Keratinocyte (primary cell): ENCODE measurements at places on chromosomes 16 and 17. TPM values are rescaled to one million over a fixed set of nuclear protein-coding genes. Genes with fewer than 3 reads are reported as not detected.
A peak's percentile ranks its signal among the peaks of the same experiment; 100 is the strongest.

DNA sequence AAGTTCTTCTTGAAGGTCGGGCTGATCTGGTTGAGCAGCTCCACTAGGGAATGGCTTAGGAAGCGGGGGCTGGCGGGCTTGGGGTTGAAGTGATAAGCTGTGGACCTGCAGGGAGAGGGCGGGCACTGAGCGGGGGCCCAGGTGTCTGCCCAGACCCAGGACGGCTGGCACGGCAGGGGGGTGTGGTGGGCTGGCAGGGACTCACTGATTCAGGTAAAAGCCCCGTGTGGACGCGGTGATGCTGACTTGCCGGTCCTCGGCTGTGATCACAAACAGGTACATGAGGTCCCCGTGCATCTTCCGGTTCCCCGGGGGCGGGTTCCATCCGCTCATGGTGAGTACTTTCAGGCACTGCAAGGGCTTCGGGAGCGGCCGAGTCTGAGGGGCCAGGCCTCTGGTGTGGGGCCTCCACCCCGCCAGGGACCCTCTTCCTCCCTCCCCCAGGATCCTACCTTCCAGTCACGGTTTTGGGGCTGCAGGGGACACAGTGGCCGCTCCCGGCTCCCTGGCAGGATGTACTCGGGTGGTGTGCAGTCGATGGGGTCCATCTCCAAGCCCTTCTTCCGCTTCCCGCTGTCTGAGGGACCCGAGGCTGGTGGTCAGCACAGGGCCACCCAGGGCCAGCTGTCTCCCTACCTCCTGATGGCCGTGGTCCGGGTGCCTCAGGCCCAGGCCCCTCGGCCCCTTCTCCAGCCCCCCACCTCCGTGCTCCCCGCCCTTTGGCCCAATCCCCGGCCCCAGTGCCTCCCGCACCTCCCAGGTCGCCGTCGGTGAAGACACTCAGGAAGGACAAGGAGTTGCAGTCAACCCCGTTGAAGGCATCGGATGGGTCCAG is 10.2 kb downstream of the CLUH start:
- no peaks in the 10 kb centered on the region for H3K4me1 ChIP-seq
- no peak for DNase-seq
- H3K36me3 ChIP-seq = peaks cover 32% of the 10 kb centered on the region

The CCDC92B gene
- polyA plus RNA-seq = 0.01 TPM in 1 of 3 replicates, not detected in the others

DNA sequence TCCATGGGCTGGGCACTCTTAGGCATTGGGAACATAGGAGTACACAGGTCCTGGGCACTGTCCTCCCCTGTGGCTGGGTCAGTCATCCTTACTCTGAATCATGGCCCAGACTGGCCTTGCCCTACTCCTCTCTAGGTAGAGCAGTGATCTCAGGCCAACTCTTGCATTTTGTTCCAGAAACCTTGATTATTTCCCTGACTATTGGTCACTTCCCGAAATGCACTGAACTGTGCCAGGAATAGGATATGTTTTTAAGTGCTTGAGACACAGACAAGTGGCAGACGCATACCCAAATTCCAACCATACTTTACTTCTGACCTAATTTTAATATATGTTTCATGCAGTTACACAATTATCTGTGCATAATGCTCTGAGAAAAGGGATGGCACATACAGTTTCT is 10.3 kb downstream of the KRABD2 start:
- no peaks in the 10 kb centered on the region for H3K4me1 ChIP-seq
- no peaks in the 10 kb centered on the region for H3K27me3 ChIP-seq
- H3K4me3 ChIP-seq = no peak overlapping the region
- DNase-seq = no peak

- no peak overlapping the region for H3K4me3 ChIP-seq
- H3K27me3 ChIP-seq = peaks cover 56% of the 10 kb centered on the region
- H3K4me1 ChIP-seq = peaks cover 11% of the 10 kb centered on the region
- no peaks in the 10 kb centered on the region for H3K36me3 ChIP-seq
- H3K27ac ChIP-seq = no peak overlapping the region
Measured at GRCh38 chr17:76137351-76138233, 3.5 kb downstream of the FOXJ1 start.

DNA sequence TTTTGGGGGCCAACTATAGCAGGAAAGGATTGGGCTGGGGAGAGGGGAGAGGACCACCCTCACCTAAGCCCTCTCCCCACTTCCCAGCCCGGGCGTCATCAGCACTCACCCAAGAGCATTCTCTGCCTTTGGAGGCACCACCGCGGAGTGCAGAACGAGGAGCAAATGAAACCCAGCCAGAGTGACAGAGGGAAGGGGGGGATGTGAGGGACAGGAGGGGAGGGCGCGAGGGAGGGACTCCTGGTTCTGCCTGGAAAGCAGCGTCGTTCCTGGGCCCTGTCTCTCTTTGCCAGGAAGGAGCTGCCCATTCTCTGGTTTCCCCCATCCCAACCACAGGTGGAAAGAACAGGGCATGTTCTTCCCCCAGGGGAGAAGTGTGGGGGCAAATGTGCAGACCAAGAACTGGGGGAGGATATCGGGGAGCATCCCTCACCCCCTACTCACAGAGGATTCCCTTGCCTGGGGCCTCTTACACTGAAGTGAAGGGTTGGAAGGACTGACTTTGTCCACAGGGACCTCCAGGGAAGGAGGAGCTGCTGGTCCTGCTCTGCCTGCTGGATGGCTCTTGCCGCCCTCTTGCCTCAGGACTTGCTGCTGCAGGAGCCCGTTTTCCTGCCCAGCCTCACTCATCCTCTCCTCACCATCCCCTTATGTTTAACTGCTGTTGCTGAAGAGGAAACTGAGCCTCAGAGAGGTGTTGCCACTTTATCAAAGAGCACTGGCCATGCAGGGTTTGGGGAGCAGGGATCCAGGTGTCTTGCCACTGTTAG is 3.5 kb upstream of the C17orf113 start:
- peaks cover 31% of the 10 kb centered on the region for H3K27me3 ChIP-seq
- no peaks in the 10 kb centered on the region for H3K36me3 ChIP-seq
- H3K27ac ChIP-seq = no peak overlapping the region
- DNase-seq = no peak
- H3K4me1 ChIP-seq = peaks cover 8% of the 10 kb centered on the region

DNA sequence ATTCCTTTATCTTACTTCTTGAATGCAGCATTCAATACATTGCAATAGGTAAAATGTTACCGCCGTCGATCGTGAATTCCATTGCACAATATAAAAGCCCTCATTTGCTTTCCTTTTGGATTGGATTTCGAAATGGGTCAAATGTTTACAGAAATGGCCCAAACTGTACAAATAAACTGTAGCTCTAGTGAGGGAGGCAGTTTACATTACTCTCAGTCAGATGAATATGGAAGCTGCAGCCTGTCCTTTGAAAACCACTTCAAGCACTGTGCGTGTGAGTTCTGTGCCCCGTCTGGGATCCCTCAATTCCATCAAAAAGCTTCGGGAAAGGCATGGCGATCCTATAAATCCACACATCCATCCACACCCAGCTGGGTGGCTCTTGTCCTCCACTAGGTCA is 258.6 kb upstream of the FOXF1 start:
- H3K4me3 ChIP-seq = no peak overlapping the region
- no peaks in the 10 kb centered on the region for H3K27me3 ChIP-seq
- H3K4me1 ChIP-seq = no peaks in the 10 kb centered on the region
- DNase-seq = no peak
- no peak overlapping the region for H3K27ac ChIP-seq

- H3K27ac ChIP-seq = no peak overlapping the region
- no peak overlapping the region for H3K4me3 ChIP-seq
- H3K27me3 ChIP-seq = no peaks in the 10 kb centered on the region
Measured at GRCh38 chr16:77385481-77385880, 49.4 kb downstream of the ADAMTS18 start.

DNA sequence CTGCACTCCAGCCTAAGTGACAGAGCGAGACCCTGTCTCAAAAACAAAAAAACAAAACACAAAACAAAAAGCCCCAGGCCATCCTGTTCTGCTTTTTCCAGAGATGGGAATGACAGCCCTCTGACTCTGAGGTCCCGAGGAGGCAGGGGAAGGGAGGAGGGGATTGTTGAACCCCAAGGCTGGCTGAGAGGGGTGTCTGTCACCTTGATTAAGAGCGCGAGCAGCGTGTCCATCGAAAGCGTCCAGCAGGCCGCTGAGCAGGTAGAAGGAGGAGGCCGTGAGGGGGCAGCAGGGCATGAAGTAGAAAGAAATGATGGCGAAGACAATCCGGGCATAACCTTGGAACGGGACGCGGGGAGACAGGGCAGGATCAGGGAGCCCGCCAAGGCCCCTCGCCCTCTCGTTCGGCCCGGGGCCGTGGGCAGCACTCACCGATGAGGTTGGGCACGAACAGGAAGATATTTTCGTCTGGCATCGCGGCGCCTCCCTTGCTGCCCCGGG is 593 bp downstream of the CDIPT start:
- peak overlapping the region; percentile 96 for H3K27ac ChIP-seq
- no peak for DNase-seq
- peaks cover 9% of the 10 kb centered on the region for H3K36me3 ChIP-seq
- H3K4me3 ChIP-seq = peak overlapping the region; percentile 87

GRCh38 chr17:72890711-72891110 is 201.8 kb downstream of the SLC39A11 start:
- no peaks in the 10 kb centered on the region for H3K4me1 ChIP-seq
- H3K27me3 ChIP-seq = no peaks in the 10 kb centered on the region
- DNase-seq = no peak
- no peak overlapping the region for H3K4me3 ChIP-seq

DNA sequence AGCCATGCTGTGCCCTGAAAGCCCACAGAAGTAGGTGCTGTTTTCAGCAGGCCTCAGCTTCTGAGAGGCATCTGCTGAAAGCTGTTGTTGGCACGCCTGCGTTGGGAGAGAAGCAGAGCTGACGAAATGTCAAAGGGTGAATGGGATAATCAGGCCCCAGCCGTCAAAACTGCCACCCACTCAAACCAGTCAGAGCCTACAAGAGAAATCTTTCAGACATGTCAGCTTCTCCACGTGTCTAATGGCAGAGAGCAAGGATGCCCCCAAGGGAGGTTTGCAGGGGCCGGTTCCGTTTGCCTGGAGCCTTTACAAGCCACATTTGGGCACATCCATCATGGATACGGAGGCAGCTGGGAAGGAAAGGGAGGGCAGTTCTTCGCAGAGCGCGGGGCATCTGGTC is 568.2 kb upstream of the EEF2KMT start:
- H3K27me3 ChIP-seq = no peaks in the 10 kb centered on the region
- no peaks in the 10 kb centered on the region for H3K4me1 ChIP-seq
- no peak overlapping the region for H3K27ac ChIP-seq
- H3K36me3 ChIP-seq = no peaks in the 10 kb centered on the region
- no peak for DNase-seq

The CCL1 gene
- polyA plus RNA-seq = not detected in 3 replicates

The CIBAR2 gene
- not detected in 3 replicates for polyA plus RNA-seq

- H3K36me3 ChIP-seq = no peaks in the 10 kb centered on the region
- H3K4me3 ChIP-seq = no peak overlapping the region
- H3K27me3 ChIP-seq = no peaks in the 10 kb centered on the region
Measured at GRCh38 chr16:27706156-27706865, 156.4 kb downstream of the KATNIP start.

GRCh38 chr16:2751577-2752034 is 832 bp upstream of the SRRM2 start:
- H3K4me3 ChIP-seq = peak overlapping the region; percentile 95
- peak overlapping the region; percentile 81 for H3K27ac ChIP-seq
- H3K4me1 ChIP-seq = peaks cover 22% of the 10 kb centered on the region
- H3K27me3 ChIP-seq = no peaks in the 10 kb centered on the region

DNA sequence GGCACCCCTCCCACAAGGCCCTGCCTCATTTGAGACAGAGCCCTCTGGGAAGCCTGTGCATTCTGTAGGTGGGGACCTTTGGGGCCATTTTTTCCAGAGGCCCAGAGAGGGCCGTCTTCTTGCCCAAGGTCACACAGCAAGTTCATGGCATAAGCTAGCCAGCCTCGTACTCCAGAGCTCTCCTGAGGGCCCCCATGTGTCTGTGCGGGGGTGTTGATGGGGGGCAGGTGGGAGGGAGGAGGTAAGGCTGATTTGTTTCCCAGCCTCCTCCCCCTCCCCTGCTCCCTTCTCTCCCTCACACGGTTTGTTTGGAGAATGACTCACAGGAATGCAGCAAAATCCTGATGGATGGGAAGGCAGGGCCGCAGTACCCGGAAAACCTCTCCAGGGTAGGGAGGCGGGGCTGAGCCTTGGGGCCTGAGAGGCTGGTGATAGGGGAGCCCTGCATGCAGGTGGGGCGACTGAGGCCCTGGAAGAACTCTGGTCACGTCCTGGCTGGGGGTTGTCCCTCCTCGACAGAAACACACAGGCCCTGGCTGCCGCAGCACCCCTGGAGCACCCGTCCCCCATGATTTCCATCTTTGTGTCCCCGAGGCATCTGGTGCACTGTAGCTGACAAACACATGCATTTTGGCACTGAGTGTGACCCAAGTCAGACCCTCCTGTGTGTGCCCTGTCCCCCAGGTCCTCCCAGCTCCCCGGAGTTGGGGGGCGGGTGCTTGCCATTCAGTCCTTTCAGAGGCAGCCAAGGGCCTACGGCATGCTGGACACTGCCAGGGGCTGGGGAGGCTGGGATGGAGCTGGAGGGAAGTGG is 29.7 kb downstream of the RAI1 start:
- H3K4me1 ChIP-seq = peaks cover 29% of the 10 kb centered on the region
- H3K27me3 ChIP-seq = no peaks in the 10 kb centered on the region
- H3K4me3 ChIP-seq = no peak overlapping the region
- H3K27ac ChIP-seq = peak overlapping the region; percentile 33
- peaks cover 13% of the 10 kb centered on the region for H3K36me3 ChIP-seq

The PRR15L gene
- 0.06 to 0.24 TPM (median 0.16 TPM) in 3 replicates for polyA plus RNA-seq
